WTC11 (cell line): ENCODE measurements at places on chromosomes 2 and 18.
A peak's percentile ranks its signal among the peaks of the same experiment; 100 is the strongest.

DNA sequence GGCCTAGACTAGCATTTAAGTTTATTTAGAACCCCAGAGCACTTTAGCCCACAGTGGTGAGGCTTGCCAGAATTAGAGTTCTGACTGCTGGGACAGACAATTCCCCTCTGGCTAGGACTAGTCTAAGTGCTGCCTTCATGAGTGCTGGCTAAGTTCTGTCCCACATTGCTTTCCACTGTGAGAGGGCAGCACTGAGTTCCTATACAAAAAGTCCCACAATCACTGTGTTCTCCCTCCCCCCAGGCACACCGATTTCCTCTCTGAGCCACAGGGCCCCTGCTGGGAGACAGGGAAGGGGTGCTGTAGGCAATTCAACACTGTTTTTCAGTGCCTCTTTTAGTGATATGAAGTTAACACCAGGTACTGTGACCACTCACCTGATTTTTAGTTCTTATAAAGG is 310.9 kb downstream of the DLGAP1 start:
- DNase-seq = peak; percentile 38

- DNase-seq = peak; percentile 46
Measured at GRCh38 chr2:41400088-41400665, 647.6 kb upstream of the PKDCC start.

DNA sequence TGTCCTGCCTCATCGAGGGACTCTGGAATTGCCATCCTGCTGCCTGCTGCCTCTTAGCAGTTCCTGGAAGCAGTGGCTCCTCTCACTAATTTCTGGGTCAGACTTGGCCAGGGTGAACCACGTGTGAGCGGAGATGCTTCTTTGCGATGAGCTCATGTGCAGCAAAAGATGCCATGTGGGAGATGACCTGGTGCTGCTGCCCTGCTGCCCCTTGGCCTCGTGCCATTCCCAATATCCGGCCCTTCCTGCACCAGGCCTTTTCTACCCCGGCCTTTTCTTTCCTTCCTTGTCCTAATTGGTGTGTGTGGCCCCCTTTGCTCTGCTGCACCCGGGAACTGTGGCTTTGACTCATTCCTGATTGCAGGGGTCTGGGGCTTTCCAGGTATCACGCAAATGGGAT is 296.9 kb upstream of the HS6ST1 start:
- DNase-seq = no peak

DNA sequence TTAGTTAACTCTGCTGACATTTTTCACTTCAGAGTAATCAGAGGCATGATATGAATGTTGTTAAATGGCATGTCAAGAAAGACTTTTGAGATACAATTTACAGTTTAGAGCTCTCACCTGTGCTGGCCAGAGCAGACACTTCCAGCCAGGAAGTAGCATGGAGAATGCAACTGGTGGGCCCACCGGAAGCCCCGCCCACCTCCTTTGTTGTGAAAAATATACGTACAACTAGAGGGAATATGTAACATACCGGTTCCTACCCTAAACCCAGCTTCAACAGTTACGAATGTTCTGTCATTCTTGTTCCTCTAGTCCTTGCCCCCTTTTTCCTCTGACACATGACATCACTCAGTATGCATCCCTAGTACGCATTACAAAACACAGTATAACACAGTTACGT is 70.2 kb upstream of the ITM2C start:
- DNase-seq = peak; percentile 21

DNA sequence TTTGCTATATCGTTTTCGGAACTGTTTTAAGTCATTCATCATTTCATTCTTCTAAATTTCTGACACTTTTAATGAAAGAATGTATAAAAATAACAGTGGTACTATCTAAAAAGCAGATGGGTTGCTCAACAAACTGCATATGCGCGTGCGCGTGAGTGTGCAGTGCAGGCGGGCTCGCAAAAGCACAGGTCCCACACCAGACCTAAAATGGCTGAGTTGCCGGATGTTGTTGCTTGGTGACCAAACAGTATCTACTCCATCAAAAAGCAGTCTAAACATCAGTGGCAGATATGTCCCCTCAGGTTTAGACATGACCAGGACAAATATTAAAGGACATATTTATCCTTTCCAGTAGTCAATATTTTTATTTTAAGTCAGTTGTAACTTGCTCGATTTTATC is 5.1 kb downstream of the NOL4 start:
- DNase-seq = no peak

DNA sequence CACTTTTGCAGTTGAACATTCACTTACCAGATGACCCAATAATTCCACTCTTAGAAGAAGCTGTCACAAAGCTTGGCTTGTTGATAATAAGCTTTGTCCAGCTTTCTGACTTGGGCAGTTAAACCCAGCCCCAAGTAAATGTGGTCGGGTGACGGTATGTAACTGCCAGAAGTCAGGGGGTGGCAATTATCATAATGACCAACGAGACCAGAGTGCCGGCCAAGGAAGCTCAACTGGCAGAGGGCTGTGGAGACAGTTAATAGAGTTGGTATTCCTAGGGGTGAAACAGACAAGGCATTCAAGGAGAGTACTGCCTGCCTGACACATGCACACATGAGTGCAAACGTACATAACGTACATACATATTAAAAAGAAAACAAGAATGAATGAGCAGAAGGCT is 116.7 kb downstream of the EIPR1 start:
- DNase-seq = no peak

DNA sequence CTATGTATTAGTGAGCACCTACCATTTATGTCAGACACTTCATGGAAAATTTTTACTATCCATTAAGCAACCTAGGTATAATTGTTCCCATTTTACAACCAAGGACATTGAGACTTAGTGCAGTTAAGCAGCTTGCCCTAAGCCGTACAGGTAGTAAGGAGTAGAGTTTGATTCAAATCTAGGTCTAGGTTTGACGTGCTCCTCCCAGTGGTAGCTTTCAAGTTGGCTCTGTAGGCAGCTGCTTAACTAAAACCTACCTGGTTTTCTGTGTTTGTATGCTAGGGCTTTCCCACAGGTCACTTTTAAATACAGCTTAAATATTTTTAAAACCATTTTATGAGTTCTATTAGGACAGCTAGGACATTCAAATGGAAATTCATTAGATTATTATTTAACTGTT is 69.7 kb downstream of the NUP35 start:
- DNase-seq = no peak

GRCh38 chr2:200786423-200786822 is 25.3 kb upstream of the BZW1 start:
- no peak for DNase-seq

DNA sequence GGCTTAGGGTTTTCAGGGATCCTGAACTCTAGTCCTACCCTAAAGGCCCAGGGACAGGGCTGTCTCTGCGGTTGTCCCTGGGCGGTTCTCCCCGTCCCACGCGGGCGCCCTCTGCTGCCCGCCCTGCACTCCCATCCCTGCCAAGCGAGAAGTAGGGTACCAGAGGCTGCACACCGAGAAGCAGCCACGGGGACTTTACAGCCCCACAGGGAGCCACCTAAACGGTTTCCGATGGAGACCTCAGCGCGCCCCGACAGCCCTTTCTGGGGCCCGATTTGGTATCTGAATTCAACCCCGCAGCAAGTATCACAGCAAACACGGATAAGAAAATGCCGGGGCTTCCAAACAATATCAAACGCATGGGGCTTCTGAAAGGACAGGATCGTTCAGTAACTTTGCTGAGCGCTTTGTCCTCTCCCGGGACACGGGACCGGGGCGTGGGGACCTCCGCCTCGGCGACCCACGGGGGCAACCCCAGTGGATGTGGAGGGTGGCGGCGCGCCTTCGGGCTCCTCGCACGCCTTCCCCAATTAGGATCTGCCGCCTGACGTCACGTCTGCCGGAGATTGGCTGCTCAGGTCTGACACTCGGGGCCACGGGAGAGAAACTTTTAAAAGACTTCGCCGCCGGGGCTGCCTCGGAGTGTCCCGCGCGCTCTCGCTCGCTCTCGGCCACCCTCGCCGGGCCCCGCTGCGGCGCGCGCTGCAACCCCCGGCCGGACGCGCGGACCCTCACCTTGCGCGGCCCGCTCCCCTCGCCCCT is at the start of gene LTBP1:
Gene LTBP1 (plus strand): TSS at position 640 of the 762 bp plus-strand sequence. CDS start 372 bp downstream, outside the sequence.
- DNase-seq = peak; percentile 66

GRCh38 chr18:77062518-77063003 is 70.0 kb downstream of the MBP start:
- no peak for DNase-seq

GRCh38 chr2:225556461-225556860 is 157.0 kb downstream of the NYAP2 start:
- peak; percentile 10 for DNase-seq

GRCh38 chr18:1559563-1559962 is 654.9 kb downstream of the ADCYAP1 start:
- DNase-seq = no peak

DNA sequence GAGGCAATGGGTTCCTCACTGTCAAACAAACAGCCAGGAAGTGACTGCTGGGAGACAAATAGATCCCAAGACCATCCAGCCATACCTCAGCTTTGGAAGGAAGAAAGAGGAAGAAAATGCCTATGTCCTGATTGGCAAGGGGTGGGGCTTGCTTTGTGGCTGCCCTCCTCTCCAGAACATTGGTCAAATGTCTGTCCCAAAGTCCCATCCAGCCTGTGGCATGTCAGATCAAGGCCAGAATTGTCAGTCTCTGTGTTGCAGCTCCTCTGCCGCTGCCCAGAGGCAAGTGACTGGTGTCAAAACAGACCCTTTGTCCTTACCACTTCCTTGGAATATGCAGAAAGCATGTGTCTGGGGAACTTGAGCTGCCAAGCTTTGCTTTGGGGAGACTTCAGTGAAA is 63.0 kb upstream of the SMAD2 start:
- no peak for DNase-seq

GRCh38 chr18:3596637-3597384 is 146.8 kb downstream of the TGIF1 start:
- no peak for DNase-seq

GRCh38 chr2:85953476-85953875 is 64.7 kb upstream of the ST3GAL5 start:
- DNase-seq = no peak

DNA sequence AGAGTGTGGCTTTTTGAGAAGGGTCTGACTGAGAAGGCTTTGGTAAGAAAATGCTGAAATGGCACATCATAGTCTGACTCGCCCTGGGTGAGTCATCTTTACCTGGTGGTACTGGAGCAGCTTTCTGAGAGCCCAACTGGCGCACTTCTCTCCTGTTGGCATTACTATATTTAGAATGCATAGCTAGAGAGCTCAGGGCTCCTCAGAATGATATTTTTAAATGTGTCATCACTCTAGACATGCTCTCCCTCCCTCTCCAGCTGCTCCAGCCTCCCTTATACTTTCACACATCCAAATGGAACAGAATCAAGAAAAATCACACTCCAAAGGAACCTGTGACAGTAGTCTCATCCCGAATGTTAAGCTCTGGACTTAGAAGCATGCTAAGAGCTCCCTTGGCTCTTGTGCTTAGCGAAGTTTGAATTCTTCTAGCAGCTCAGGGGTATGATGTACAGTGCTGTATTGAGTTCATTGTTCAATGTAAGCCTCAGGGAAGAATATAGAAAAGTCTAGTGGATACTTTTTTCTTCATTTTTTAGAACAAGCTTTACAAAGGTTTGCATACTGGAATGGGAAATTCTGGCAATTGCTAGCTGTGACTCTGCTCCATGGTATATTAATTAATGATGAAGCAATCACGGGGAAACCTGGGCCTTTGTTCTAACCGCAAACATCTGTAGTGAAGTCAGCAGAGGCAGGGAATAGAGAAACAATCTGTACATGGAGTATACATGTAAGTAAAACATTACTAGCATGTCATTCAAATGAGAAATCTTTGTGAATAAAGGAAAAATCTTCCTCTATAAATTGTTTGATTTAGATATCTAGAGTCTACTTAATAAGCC is 751.2 kb upstream of the NRXN1 start:
- no peak for DNase-seq

- no peak for DNase-seq
Measured at GRCh38 chr2:151632993-151633565, 101.2 kb downstream of the NEB start.

GRCh38 chr18:51721996-51722395 is 524.5 kb upstream of the MEX3C start:
- no peak for DNase-seq

DNA sequence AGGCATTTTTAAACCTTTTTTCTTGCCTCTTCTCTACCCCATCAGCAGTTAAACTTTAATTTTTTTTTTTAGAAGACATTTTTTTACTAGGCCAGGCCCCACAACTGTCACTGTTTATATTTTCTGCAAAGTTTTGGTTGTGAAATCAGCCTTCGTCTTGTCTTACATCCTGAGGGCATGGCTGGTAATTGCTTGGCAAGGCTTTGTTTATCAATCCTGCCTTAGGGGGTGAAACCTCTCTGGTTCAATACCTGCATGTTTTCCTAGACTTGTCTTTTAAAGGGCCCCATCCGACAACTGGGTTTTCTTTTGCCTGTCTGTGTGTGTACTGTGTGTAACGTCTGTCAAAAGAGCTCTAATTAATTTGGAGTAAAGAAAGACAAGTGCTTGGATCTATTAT is 330.0 kb upstream of the CWC22 start:
- no peak for DNase-seq
